ENCODE measurements at places on chromosomes 5 and 9. TPM values are rescaled to one million over a fixed set of nuclear protein-coding genes. Genes with fewer than 3 reads are reported as not detected.

- no peak for DNase-seq
Observed at GRCh38 chr5:158995694-158996173, 104.0 kb downstream of the EBF1 start.

- no peak for DNase-seq
Observed at GRCh38 chr5:115602591-115603125, 379 bp upstream of the TICAM2 start.

The PAXX gene
- 31.9 TPM for total RNA-seq

The C9orf152 gene
- 0.67 TPM for total RNA-seq

The STK32A gene
- total RNA-seq = not detected

The GFI1B gene
- 0.51 TPM for total RNA-seq

The DAB2 gene
- 5.2 TPM for total RNA-seq

The MAMDC4 gene
- 6.0 TPM for total RNA-seq

The FOXD4L4 gene
- total RNA-seq = 0.38 TPM

The HEMGN gene
- total RNA-seq = not detected

Data from HepG2 (cell line).